ENCODE measurements at places on chromosomes 7 and 10.

DNA sequence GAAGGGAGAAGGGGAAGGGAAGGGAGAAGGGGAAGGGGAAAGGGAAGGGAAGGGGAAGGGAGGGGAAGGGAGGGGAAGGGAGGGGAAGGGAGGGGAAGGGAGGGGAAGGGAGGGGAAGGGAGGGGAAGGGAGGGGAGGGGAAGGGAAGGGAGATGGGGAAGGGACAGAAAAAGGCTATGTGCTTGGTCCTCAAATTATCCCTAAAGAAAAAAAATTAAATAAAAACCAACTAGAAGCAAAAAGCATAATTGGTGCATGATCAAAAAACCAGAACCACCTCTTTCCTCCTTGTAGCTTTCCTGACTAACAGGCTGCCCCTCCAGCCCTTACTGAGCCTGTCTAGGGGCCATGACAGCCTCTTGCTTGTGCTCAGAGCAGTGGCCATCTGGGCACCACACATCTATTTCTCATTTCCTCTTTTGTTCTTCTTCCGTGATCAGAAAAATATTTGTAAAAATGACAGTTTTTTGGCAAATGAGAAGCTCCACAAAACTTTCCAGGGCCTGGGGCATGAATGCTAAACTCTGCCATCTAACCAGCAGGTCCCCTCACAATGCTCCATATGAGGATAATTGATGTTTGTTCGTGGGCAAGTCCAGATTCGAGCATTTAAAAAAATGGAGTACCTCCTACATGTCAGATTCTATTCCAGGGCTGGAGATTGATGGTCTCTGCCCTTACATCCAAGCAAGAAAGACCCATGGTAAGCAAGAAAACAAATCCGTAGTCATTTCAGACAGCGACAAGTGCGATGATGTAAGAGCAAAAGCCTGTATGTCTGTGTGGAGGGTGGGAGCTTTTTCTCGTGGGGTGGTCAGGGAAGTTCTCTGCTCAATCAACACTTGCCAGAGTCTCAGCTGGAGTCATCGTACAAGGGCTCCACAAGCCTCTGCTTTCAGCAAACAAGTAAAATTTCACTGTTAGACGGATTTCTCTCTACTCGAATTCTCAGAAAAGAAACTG lies 320.9 kb downstream of the WDR11 start:
- no peak for DNase-seq

GRCh38 chr10:43137717-43138020 lies 576 bp upstream of the CSGALNACT2 start:
- DNase-seq: no peak

DNA sequence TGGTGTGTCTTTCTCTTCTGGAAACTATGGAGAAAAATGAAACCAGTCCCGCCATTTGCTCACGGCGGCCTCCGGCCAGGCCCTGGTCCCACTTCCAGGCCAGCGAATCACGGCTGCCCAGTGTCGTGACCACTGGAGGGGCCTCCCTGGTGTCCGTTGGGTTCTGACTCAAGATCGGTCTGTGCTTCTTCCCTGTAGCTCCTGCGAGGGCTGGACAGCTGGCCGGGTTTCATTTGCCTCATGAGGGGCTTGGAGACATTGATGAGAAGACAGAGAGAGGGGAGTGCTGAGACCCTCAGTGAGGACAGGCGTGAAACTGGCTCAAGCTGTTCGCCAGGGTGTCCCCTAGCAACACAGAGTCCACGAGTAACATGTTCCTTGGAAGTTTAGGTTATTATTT lies 108.6 kb downstream of the ADARB2 start:
- DNase-seq: no peak

DNA sequence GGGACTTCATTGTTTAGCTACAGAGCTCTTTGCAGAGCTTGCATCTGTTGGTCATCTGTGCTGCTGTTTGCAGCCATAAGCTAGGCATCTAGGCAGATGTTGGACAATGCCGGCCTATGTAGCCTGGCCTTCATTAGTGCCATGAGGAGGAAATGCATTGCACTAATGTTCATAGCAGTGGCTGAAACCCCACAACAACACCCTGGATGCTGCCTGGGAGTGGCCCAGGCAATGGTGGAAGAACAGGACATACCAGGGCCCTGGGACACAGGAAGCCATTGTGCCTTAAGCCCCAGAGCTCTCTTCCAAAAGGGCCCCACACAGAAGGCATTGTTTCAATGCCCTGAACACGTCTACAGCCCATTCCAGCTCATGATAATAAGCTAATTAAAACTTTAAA lies 131.5 kb upstream of the LYZL1 start:
- DNase-seq: no peak

- no peak for DNase-seq
These were observed 88.0 kb downstream of the CREM start for GRCh38 chr10:35214607-35215020.

DNA sequence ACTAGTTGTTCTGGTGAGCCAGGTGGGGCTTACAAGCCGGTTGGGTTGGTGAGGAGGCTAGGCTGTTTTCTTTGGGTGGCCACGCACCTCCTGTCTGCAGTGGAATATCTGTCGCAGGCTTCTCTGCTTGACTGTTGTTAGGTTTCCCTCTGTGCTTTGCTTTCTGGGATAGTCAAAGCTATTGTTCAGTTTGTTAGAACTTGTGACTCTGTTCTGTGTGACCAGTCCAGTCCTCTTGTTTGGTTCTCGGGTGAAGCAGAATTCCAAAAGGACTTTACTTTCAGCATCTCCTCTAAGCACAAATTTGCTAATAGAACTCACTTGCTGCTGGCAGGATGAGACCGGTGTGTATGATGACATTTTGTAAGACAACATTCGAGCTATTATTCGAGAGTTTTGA lies 105.3 kb downstream of the CREB5 start:
- no peak for DNase-seq

DNA sequence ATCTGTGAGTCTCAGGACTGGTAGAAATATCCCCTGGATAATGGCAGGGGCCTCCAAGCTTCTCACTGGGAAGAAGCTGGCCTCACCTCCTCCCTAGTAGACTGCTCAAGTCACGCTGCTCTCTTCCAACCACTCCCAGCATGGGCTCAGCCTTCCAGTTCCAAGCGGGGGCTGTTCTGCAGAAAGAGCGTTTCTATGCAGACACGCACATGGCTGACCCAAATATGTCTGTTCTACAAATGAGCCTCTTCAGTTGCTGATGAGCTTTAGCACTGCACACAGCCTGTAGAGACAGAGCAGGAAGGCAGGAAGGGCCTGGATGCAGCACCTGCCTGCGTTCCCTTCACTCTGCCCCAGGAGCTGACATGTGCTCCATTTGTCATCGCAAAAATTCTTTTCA lies 523.9 kb upstream of the MGMT start:
- no peak for DNase-seq

DNA sequence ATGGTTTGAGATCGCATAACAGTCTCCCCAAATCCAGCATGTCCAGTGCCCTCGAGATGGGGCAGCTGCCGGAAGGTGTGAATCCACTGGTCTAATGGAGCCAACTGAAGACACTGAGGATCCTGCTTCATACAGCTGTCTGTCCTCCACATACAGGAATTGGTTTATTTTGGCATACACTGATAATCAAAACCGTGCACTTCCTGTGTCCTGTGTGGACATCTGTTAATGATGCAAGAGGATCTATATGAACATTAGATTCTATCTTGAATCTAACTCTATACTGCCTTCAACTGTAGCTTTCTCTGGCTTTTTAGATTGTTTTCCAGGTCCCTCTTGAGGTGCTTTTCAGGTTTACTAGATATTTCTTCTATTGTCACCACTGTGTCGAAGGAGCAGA lies 3.0 kb upstream of the JAZF1 start:
- DNase-seq: no peak

- no peak for DNase-seq
These were observed 1017.6 kb downstream of the TYW1 start for GRCh38 chr7:68014031-68014736.

DNA sequence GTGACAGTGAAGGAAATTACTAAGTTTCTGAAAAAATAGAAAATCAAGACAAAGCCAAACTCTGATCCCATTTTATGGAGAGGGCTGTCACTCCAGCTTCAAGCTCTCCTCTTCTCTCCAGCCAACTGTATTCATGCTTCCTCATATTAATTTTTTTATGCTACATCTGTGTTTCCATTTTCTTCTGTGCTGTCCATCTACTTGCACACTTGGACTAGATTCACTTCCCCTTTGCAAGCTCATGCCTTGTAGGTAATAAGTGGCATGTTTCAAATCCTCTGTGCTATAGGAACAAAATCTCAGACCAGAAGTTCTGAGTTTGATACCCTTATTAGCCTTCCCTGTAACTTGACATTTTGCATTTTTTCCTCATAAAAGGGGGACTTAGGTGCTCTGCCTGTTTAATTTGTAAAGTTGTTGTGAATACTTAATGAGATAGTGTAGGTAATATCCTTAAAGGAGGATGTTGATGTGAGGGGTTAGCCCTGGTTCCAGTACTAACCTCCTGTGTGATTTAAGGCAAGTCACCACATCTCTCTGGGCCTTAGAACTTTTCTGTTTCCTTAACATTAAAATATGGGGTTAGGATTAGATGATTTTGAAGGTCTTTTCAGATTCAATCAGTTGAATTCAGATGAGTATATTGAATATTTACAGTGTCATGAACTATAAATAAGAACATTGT lies 358.8 kb downstream of the BBS9 start:
- DNase-seq: no peak

DNA sequence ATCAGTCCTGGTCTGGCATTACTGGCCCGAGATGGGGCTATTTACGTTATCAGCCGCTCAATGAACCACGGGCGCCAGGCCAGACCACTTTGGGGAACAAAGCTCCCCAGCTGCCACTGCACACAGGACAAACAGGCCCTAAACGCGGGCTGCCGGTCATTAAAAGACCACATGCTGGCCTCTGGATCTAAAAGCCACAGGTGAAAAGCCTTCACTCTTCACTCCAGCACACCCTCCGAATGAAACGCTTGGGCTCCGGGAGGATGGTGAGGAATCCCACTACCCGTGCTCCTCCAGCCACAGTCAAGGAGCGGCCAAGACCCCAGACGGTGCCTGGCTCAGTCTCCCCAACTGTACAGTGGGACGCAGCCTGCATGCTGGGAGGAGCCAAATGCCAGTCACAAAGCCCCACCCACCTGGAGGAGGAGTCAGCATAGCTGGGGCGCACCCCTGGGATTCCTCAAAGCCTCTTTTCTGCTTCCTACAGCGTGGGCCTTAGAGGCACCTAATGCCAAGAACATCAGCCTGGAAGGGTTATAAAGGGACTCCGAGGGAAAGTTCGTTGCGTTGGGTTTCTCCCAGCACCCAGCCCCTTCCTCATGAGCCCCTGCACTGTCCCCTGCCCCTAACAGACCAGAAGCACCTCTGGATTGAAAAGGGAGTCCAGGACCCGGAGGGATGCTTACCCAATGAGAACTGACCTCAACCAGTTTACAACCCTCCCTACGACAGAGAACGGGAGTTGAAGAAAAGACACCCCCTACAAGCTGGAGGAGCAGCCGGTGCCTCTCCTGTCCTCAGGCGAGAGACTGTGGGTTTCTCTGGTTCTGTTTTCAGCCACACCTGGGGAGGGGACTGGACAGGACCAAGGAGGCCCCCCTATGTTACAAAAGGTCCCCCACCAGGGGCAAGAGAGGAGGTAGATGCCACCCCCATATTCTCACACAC lies 4.7 kb downstream of the PDGFA start:
- DNase-seq: no peak

DNA sequence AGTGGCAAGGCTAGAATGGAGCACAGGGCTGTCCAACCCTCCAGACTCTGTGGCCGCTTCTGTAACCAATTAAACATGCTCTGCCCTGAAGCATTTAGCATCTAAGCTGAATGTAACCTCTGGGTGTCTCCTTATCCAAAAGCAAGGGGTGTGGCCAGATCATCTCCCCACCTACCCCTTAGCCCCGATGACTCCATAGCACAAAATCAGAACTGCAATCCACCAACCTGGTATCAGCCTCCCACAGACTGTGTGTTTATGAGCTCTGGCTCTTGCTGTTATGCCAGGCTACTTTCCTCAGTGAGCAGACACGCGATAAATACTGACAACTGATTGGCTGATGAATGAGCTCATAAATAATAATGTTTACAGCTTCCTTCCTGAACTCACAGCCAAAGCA lies 3.2 kb downstream of the FRMD4A start:
- DNase-seq: no peak

DNA sequence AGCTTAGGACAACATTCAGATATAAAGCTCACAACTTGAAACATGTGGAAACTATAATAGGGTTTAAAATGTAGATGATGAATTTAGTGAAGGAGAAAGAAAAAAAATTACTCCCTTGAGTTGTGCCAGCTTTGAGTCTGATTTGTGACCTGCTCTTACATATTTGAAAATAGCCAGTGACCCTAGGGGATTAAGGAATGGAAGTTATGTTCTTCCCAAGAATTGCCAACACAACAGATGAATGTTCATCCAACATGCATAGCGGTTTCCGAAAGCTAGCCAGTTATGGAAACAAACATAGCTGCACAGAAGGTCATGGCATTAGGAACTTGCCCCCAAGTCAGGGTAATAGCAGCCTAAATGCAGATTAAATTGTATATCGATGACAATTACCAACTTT lies 10.8 kb downstream of the TMEM196 start:
- no peak for DNase-seq

GRCh38 chr10:96267234-96267705 lies 4.1 kb downstream of the BLNK start:
- no peak for DNase-seq

- no peak for DNase-seq
These were observed 109.6 kb downstream of the WDR11 start for GRCh38 chr10:120960725-120961124.

DNA sequence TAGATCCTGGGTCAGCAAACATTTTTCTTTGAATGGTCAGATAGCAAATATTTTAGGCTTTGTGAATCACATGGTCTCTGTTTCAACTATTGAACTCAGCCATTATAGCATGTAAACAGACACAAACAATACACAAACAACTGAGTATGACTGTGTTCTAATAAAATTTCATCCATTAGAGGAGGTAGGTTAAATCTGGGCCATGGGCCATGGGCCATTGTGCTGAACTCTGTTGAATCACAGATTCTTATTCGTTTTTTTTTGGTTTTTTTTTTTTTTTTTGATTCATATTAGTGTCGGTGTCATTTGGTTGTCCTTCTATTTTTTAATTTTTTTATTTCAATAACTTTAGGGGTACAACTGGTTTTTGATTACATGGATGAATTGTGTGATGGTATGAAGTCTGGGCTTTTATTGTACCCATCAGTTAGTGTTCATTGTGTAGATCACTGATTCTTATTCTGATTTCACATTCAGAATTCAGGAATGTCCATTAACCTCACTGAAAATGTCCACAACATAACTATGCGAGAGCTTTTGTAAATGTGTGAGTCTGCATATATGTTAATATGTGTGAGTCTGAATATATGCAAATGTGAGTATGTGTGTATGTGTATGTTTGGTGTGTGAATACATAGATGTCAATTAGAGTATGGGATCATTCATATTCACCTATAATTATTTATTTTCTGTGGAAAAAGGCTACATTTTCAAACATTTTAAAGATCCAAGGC lies 443.7 kb upstream of the GRM3 start:
- no peak for DNase-seq

DNA sequence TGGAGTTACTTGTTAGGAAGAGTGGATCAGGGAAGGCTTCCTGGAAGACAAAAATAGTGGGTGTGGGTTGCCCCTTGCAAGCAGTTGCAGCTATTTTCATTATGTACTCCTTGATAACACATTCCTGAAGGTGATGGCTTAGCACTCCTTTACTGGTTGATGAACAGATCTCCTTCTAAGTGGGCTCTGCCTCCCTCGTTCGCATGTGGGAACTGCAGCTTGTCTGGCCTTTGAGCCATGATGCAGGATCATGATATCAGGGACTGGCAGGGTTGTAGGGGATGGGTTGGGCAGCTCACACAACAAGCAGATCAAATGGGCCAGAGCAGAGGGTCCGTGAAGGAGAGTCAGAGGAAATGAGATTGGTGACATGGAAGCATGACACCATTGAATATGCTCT lies 28.8 kb upstream of the LRRC4 start:
- DNase-seq: no peak

GRCh38 chr7:47663213-47663612 lies 81.3 kb upstream of the TNS3 start:
- no peak for DNase-seq

All from NCI-H526 (cell line).